ENCODE measurements at places on chromosomes 3 and 15.

DNA sequence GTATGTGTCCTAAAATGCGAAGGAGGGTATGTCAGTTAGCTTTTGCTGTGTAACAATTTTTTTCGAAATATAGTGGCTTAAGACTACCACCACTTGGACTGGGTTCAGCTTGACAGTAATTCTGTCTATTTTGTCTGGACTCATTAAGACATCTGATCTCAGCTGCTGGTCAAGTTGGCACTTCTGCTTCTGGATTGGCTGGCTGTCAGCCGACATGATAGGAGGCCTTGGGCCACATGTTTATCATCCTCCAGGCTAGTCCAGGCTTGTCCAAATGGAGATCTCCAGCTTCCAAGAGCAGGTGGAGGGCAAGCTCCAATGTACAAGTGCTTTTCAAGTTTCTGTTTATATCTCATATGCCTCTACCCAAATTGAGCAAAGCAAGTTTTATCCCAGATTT lies 95.9 kb downstream of the GALK2 start:
- DNase-seq: no peak

DNA sequence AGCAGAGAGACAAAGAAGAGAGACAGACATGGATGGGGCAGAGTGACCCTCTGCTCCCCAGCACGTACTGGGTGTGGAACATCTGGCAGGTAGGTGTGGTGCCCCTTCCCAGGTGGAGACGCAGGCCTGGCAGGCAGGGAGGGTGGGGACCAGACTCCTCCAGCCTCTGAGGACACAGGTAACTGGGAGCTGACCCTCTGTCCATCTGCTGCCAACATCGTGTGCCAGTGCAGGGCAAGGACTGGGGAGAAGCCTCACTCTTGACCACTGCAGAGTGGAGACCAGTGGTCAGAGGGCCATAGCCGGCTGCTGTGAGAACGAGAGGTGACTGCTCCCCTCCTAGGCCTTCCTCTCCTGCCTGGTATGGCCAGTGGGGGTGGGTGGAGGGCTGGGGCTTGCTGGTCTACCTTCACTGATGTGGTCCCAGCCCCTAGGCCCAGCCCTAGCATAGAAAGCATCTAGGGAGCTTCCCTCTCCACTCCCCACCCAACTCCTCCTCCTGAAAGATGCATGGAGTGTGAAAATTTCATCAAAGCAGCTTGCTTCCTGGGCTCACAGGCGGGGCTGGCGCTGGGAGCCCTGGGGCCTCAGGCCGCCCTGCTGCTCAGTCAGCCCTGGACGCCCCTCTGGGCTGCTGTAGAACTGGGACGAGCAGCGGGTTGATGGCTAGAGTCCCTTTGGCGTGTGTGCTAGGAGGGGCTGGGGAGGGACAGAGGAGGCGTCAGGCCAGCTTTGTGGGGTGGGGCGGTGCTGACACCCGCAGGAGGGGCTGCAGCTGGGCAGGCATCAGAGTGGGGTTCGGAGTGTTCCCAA lies 90.3 kb downstream of the PLXNA1 start:
- DNase-seq: no peak

GRCh38 chr15:31399544-31400171 lies 73.0 kb downstream of the KLF13 start:
- no peak for DNase-seq

GRCh38 chr15:79834495-79834894 lies 62.3 kb downstream of the MTHFS start:
- DNase-seq: no peak

DNA sequence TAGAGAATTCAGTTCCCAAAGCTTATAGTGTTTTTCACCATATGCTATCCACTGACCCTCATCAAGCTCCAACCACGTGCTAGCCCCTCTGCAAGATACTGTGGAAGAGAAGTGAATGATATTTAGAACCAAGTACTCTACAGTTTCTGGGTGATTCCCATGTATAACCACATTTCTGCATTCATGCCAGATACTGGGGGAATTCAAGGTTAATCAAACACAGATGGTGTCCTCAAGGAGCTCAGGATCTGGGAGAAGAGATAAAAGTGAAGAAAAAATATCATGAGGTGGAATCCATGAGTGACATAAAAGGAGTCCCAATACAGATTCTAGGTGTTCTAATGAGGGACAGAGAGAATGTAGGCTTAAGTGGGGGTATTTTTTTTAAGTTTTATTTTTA lies 195.8 kb downstream of the FHIT start:
- DNase-seq: no peak

GRCh38 chr15:61216519-61216918 lies 12.6 kb downstream of the RORA start:
- DNase-seq: no peak

GRCh38 chr3:118531816-118532215 lies 502.8 kb downstream of the IGSF11 start:
- DNase-seq: no peak

GRCh38 chr3:132625613-132626012 lies 28.5 kb downstream of the ACKR4 start:
- no peak for DNase-seq

DNA sequence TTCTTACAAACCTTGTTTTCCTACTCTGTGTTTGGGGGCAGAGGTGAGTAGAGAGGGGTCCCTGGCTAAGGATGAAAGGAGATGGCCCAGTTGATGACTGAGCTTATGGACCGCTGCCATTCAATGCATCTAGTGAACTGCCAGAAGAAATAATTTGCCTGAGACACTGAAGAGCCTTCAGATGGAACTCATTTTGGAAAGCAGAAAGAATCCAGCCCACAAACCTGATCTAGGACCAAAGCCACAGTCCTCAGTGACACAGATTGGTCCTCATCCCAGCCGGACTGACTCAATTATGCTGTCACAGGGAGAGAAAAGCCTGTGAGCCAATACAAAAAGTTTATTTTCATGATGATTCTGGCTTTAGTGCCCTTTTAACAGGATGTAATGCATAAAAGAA lies 82.7 kb downstream of the CD47 start:
- DNase-seq: no peak

DNA sequence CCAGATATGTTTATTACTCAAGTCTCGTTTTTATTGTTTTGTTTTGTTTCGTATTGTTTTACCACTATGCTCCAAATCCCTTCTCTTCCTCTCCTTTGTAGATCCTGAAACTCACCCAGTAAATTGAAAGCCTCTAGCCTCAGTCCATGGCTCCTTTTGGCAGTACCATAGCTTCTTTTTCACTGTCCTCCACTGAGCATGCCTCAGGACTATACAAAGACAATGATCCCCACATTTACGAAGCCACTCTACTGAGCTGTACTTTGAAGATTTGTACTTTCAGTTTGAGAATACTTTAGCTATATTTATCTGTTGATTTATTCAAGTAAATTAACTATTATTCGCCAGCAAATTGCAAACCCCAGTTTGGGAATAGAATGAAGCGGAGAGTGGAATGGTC lies 159.1 kb upstream of the SLITRK3 start:
- DNase-seq: no peak

GRCh38 chr3:174937478-174937877 lies 78.3 kb downstream of the NAALADL2 start:
- peak; percentile 39 for DNase-seq

GRCh38 chr3:123283074-123283473 lies 81.3 kb downstream of the SEC22A start:
- no peak for DNase-seq

DNA sequence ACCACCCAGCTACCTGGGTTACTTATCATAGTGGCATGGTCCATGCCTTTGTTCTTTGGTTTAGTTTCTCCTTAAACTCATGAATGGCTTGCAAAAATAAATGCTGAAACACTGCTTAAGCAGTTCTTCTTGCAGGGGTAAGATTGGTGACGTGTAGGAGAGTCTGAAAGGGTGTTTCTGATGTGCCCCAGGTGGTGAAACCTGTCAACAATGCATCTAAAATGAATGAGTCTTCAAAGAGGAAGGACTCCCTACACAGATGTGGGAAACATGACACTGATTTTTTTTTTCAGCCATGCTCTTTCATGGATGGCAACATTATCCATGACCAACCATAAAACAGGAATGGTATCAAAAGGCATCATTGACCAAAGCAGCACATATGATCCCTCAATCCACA lies 72.0 kb downstream of the KCNH8 start:
- DNase-seq: no peak

- DNase-seq: no peak
These were observed 254.7 kb downstream of the EDEM1 start for GRCh38 chr3:5442106-5442785.

DNA sequence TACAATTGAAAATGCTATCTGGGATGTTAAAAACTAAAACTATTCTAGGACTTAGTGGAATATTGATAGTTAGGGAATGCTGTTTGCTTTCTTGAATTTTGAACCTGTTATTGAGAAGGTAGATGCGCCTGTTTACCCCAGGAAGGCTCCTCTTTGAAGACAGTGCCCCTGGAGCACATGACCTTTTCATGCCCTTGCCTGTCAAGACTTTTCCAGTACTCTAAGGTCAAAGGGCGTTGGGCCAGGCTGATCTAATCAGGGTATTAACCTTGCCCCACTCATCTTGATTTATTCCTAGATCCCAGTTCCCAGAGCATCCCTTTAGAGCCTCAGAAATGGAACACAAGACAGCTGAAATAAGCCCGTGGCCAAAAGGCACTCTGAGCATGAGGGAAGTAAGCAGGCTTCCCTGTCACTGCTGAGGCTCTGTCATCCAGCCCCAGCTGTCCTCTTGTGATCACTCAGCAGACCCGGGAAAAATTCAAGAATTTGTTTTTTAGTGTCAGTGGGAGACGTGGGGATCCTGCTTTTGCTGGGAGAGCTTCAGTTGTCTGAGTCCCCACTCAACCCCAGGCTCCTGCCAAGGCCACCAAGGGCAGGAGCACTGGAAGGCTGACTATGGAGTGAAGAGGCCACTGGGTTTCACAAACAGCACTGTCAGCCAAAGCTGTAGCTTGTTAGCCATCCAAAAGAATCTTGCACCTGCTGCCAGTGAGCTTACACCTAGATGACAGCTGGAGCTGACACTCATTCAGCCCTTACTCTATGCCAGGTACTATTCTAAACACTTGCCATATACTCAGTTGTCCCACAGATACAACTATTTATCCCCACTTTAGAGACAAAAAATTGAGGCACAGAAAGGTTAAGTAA lies 169.0 kb downstream of the PGPEP1L start:
- no peak for DNase-seq

DNA sequence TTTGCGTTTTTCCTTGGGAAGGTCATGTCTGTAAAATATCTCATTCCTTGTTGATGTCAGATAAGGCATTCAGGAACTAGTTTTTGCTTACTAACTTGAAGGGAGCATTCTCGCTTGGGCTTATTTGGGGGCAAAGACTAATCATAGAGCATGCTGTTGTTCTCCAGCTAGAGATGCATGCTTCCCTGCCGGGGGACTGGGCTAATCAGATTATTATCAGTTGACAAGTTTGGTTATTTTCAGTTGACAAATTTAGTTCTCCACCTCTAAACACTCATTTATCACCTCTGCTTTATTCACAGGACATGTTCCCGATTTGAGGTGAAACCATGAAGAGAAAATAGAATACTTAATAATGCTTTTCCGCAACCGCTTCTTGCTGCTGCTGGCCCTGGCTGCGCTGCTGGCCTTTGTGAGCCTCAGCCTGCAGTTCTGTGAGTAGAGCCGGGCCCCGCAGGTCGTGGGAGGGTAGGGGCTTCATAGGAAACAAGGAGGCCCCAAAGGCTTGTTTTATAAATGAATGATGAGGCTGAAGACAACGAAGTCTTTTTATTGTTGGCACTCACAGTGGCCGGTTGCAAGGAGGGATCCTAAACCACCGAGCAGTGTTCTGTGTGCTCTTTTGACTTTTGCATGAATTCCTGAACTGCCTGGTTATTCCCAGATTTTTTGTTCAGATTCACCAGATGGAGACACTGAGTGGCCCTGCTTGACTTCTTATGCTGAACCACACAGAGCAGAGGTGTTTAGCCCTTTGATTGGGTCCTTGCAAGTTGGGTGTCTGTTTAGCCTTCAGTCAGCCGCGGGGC lies 28.4 kb downstream of the PXYLP1 start:
- no peak for DNase-seq

DNA sequence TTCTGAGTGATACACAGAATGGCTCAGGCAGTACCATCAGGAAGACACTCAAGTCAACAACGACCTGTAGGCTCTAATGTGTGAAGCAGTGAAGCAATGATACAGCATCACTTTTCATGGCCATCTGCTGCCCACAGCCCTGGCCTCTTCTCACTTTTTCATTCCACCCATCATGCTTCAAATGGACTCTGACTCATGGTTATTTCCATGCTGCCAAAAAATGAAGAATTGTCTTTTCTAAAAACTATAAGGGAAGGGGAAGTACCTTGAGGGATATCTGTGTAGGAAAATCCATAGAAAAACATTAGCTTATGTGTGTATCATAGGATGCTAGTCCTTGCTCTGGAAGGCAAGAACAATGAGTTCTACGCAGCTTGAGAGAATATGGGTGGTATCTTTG lies 11.5 kb downstream of the HGD start:
- DNase-seq: no peak

- no peak for DNase-seq
These were observed 82.9 kb upstream of the BOC start for GRCh38 chr3:113128386-113129015.

GRCh38 chr3:161474139-161474538 lies 22.5 kb upstream of the OTOL1 start:
- no peak for DNase-seq

DNA sequence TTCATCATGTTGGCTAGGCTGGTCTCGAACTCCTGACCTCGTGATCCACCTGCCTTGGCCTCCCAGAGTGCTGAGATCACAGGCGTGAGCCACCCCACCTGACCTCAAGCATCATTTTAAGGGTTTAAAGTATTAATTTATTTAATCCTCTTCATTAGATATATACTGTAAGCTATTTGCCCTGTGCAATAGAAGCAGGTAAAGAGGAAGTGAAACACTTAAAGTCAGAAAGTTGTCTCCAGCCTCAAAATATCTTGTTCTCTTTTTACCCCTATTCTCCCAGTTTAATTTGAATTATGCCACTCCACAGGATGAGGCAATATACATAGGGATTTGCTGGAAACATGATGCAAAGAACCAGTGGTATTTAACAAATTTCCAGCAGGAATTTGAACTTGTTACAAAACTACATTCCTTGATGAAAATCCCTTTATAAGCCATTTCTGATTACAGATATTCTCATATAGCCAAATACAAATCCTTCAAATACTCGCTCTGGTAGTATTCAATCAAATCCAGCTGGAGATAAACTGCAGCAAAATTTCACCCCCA lies 2.0 kb downstream of the NDUFB5 start:
- DNase-seq: no peak

DNA sequence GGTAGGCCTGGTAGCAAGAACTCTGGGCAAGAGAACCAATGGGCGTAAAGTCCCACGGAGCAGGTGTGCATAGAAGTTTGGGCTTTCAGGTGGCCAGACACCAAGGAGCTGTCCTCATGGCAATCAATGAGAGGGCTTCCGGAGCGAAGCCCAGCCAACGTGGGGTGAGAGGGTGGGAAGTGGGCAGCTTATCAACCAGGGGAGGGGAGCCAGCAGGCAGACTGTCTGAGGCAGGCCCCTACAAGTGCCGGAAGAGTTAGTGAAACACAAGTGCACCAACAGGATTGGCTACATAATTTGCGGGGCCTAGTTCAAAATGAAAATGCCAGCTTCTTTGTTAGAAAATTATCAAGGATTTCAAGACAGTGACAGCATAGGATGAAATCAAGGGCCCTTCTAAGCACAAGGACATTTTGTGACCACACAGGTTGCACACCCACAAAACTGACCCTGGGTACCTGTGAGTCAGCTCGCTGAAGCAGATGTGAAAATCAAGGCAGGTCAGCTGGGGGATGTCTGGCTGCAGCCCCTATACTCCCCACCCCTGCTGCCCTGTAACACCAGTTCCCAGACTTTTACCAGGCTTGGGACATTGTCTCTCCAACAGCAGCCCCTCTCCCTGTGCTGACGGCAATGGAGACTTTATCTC lies 102.1 kb upstream of the ETV5 start:
- DNase-seq: no peak

Measured in NCI-H2081 treated with DMSO at 0.1 percent for 48 hours (cell line).